Mesenchymal stem cell (in vitro differentiated cells and primary cell): ENCODE measurements at places on chromosomes 1 and 21.
A peak's percentile ranks its signal among the peaks of the same experiment; 100 is the strongest.

GRCh38 chr1:91555074-91555730, 54.6 kb downstream of the CDC7 start:
- DNase-seq = peak; percentile 47
- no peak overlapping the region for H3K27ac ChIP-seq
- peaks cover 10% of the 10 kb centered on the region for H3K4me1 ChIP-seq
- peaks cover 41% of the 10 kb centered on the region for H3K36me3 ChIP-seq
- H3K4me3 ChIP-seq = no peak overlapping the region
- no peaks in the 10 kb centered on the region for H3K27me3 ChIP-seq

GRCh38 chr1:234925440-234926263, 203.0 kb downstream of the TOMM20 start:
- peaks cover 27% of the 10 kb centered on the region for H3K4me1 ChIP-seq
- no peaks in the 10 kb centered on the region for H3K36me3 ChIP-seq
- H3K4me3 ChIP-seq = peak overlapping the region; percentile 44
- peak; percentile 99 for DNase-seq
- peak overlapping the region; percentile 86 for H3K27ac ChIP-seq

GRCh38 chr1:205458777-205459566, 3.1 kb upstream of the BLACAT1 start:
- peaks cover 82% of the 10 kb centered on the region for H3K27me3 ChIP-seq
- DNase-seq = peak; percentile 62
- no peaks in the 10 kb centered on the region for H3K36me3 ChIP-seq
- H3K4me1 ChIP-seq = peaks cover 13% of the 10 kb centered on the region
- no peak overlapping the region for H3K4me3 ChIP-seq
- no peak overlapping the region for H3K27ac ChIP-seq

GRCh38 chr1:117150316-117150715, 28.8 kb upstream of the TRIM45 start:
- H3K4me1 ChIP-seq = peaks cover 7% of the 10 kb centered on the region
- no peaks in the 10 kb centered on the region for H3K27me3 ChIP-seq
- no peak overlapping the region for H3K27ac ChIP-seq
- H3K36me3 ChIP-seq = no peaks in the 10 kb centered on the region

GRCh38 chr1:14149431-14149830, 449.1 kb upstream of the KAZN start:
- no peaks in the 10 kb centered on the region for H3K36me3 ChIP-seq
- no peak overlapping the region for H3K27ac ChIP-seq
- no peaks in the 10 kb centered on the region for H3K4me1 ChIP-seq
- H3K4me3 ChIP-seq = no peak overlapping the region
- H3K27me3 ChIP-seq = no peaks in the 10 kb centered on the region

DNA sequence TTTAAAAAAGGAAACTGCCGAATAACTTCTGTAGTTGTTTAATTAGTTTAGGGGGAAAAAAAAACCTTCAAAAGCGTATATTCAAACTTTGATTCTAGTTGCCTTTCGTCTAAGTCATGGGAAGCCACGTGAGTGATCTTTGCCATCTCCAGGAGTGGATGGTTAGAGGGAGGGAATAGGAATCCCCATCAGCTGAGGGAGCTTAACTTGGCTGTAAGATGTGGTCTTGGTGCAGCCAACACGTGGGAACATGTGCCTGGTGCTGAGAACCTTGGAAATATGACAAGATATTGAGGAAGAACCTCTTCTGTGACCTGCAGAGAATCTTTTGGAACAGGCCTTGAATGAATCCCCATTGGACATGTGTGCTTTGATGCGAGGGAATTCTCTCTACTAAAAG, 1.7 kb downstream of the BACE2 start:
- H3K4me1 ChIP-seq = peaks cover 5% of the 10 kb centered on the region
- H3K27ac ChIP-seq = no peak overlapping the region
- peaks cover 5% of the 10 kb centered on the region for H3K27me3 ChIP-seq
- peak overlapping the region; percentile 82 for H3K4me3 ChIP-seq
- no peak for DNase-seq
- peaks cover 4% of the 10 kb centered on the region for H3K36me3 ChIP-seq

DNA sequence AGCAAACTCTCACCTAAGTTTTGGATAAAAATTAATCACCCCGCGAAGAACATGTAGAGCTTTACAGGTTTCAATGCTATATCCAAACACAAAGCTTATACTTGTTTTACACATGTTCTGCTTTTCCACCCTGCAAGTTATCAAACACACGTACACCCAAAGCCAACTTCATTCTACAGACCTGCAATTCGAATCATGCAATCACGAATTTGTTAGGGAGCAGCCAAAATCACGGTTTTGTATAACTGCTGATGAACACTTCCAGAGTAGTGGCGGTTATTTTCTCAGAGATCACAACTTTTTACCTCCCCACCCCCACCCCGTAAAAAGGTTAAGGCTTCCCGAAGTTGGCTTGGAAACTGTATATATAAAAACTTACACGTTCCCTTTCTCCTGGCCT, 1.4 kb downstream of the HMGN1 start:
- H3K36me3 ChIP-seq = peaks cover 4% of the 10 kb centered on the region
- no peaks in the 10 kb centered on the region for H3K27me3 ChIP-seq
- peaks cover 5% of the 10 kb centered on the region for H3K4me1 ChIP-seq

DNA sequence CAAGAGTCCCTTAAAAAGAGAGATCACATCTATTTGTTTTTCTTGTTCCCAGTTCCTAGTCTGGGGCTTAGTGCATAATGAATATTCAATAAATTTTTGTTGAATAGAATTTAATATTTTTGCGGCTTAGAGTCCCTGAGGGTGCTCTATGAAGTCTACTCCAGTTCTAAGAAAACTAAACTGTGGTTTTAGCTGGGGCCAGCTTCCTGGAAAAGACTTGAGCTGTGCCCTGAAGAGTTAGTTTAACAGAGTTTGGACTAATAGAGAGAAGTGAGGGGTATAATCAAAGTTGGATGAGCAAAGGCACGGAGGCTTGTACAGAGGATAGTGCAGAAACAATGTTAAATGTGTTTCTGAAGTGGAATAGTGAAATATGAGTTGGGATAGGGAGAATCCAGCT, 168.9 kb downstream of the FASLG start:
- DNase-seq = no peak
- H3K4me3 ChIP-seq = no peak overlapping the region
- H3K27me3 ChIP-seq = no peaks in the 10 kb centered on the region
- no peak overlapping the region for H3K27ac ChIP-seq
- H3K4me1 ChIP-seq = peaks cover 3% of the 10 kb centered on the region
